Activated CD4-positive, alpha-beta T cell treated with anti-CD3 and anti-CD28 coated beads for 4 hours (primary cell): ENCODE measurements at places on chromosomes 2 and 18.

- DNase-seq, result no peak
Observed at GRCh38 chr2:62074233-62074632, 121.7 kb upstream of the B3GNT2 start.

- no peak for DNase-seq
Observed at GRCh38 chr2:239819974-239820555, 205.1 kb downstream of the NDUFA10 start.

GRCh38 chr2:173969886-173970285 lies 4.7 kb upstream of the SP3 start:
- DNase-seq, result no peak

- no peak for DNase-seq
Observed at GRCh38 chr2:220556658-220557057, 929.2 kb downstream of the SLC4A3 start.

DNA sequence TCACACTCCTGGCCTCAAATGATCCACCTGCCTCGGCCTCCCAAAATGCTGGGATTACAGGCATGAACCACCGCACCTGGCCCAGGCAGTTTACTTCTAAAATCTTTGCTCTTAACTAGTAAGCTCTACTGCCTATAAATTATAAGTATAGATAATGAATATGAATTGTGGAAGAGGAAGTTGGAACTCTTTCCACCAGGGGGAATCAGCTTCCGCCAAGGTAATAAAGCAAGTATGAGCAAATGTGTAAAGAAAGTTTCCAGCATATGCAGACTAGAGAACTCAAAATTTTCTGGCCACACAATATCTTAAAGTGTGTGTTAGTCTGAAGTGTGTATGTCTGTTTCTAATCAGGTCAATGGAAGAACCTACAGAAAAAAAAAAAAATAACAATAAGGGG lies 68.1 kb downstream of the RMDN2 start:
- DNase-seq, result no peak
